ENCODE measurements at places on chromosomes 11 and 22.

DNA sequence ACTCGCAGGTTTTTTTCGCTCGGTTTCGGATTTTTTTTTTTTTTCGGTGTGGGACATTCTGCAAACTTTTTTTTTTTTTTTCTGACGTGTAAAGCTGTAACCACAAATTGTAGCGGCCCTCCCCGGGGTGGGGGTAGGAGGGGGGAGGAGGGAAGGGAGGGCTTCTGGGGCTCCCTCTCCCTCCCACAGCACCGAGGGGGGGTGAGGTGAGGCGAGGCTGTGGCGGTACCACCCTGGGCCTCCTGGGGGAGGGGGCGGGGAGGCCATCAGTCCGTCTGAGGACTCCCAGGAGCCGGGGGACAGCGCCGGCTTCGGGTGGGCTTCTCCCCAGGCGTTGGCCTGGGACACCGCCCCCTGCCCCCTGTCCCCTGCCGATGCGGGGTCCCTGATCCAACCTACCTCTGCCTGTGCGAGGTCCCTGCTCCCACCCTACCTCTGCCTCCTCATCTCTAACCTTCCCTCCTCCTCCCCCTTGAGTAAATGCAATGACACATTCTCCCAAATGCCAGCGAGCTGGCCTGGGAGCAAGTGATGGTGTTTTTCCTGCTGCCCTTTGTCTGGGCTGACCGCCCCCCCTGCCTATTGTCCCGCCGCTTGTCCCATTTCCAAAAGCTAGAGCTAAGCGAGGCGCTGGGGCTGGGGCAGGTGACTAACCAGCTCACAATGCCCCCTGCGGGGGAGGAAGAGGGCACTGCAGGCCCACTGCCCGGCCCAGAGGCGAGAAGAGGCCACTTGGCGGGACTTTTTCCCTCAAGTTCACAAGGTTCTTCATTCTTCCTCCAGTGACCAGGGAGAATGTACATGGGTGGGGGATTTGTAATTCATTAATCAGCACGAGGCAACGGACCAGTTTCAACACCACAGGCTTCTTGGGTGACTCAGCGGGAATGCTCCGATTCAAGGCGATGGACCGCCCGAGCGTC, 511 bp upstream of the CLCF1 start:
- no peak for DNase-seq

DNA sequence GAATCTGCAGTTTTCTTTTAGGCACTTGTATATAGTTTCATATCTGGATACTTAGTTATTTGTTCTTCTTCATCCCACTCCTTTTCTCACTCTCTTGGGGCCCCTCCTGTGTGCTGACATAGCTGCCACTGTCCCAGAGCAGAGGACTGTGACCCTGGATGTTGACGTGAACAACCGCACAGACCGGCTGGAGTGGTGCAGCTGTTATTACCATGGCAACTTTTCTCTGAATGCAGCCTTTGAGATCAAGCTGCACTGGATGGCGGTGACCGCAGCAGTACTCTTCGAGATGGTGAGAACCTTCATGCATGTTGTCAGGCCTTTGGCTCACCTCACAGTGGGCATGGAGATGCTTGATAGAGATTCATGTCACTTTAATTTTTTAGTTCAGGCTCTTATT, 50.9 kb upstream of the YWHAH start:
- DNase-seq = no peak

GRCh38 chr22:40204321-40205116, 26.8 kb downstream of the TNRC6B start:
- no peak for DNase-seq

DNA sequence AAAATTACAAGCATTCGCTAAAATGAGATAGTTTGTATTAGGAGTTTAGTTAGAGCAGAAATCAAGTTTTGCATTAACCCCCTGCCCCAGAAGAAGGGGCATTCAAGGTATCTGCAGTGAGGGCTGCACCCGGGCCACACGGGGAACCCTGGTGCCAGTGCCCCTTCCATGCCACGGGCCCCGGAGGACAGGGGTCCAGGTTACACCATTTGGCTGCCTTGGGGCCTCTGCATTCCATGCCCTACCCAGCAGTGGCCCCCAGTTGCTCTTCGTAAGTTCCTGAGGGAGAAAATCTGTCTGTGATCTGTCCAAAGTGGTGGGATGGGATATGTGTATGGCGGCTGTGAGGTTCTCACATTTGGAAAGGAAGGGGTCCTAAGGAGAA, 16.8 kb upstream of the PANX2 start:
- no peak for DNase-seq

DNA sequence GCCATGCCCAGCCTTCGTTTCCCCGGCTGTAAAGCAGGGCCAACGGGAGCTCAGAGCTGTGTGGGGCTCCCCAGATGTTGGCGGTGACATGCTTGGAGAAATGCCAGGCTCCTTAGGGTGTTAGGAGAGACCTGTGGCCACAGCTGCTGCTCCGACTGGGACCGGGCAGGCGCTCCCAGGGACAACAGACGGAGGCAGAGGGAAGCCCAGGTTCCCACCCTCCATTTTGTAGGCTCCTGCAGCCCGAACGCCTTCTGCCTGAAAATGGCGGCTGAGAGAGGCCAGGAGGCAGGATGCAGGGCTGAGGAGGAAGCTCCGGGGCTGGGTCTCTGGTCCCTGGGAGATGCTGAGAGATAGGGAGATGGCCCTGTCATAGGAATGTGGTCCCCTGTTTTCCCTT, 10.0 kb downstream of the CD6 start:
- no peak for DNase-seq

GRCh38 chr11:81420668-81421250, 1312.9 kb downstream of the FAM181B start:
- DNase-seq = no peak

GRCh38 chr22:27433585-27434190, 367.9 kb downstream of the MN1 start:
- DNase-seq = no peak

- no peak for DNase-seq
These were observed 9.5 kb downstream of the C1QTNF6 start for GRCh38 chr22:37178350-37179125.

GRCh38 chr11:76185511-76185910, 20.8 kb downstream of the WNT11 start:
- no peak for DNase-seq

DNA sequence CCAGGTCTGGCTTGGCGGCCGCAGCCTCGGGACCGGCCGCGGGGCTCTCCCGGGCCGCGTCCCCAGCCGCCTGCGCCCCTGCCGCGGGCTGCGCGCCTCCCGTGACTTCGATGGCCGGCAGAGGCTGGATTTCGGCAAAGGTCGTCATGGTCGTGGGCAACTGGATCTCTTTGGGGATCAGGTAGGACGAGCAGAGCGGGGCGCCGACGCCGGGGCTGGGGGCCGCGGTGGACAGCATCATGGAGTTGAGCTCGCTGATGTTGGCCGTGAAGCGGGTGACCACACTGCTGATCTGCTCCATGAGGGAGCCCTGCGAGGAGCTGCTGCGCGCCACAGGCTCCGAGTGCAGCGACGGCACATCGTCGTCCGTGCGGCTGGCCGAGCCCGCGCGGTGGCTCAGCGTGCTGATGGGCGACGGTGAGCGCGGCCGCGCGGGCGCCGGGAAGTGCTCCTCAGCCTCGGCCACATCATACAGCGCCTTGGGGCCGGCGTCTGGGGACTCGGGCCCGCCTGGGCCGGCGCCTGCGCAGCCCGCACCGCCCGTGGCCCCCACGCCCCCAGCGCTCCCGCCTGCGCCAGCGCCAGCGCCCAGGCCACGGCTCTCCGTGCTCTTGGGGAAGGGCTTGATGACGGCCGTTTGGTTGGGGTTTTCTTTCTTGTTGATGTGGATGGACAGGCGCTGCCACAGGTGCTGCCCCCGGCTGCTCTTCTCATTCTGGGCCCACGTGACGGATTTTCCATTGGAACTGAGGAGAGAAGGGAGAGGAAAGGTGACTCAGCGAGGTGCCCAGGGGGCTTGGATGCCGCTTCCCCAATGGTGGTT, 171.4 kb upstream of the CTSC start:
- DNase-seq = no peak

DNA sequence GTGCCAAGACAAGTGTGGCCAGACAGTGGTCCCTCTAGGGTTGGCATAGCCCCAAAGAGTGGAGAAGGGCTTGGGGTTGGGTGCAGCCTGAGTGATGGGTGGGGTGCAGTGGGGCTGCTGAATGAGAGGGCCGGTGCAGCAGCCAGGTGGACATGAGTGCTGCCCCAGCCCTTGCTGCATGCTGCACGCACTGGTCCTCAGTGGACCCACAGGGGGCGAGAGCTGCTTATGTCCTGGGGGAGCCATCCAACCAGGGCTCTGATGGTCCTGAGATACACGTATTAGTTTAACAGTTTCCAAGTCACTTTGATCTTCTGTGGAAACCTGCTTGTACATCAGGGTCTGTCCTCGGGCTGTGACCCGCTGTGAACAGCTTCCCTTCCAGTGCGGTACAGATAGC, 23.9 kb upstream of the ACR start:
- no peak for DNase-seq

GRCh38 chr22:35638410-35638809, 9.8 kb upstream of the APOL6 start:
- no peak for DNase-seq

DNA sequence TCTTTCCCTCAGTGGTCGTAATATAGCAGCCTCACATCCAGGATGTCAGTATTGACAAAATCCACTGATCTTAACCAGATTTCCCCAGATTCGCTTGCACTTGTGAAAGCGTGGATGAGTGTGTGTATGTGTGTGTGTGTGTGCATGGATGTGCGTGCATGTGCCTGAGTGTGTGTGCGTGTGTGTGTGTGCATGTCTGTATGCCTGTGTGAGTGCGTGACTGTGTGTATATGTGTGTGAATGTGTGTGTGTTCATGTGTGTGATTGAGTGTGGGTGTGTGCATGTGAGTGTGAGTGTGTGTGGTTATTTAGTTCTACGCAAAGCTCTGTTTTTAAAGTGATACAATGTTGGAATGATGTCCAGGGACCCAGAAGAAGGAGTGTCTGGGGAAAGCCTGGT, 723.2 kb downstream of the BRD1 start:
- DNase-seq = no peak

- DNase-seq = no peak
These were observed 330.2 kb upstream of the B3GAT1 start for GRCh38 chr11:134742224-134742612.

GRCh38 chr11:78187366-78188285, 800 bp downstream of the KCTD21 start:
- DNase-seq = no peak

DNA sequence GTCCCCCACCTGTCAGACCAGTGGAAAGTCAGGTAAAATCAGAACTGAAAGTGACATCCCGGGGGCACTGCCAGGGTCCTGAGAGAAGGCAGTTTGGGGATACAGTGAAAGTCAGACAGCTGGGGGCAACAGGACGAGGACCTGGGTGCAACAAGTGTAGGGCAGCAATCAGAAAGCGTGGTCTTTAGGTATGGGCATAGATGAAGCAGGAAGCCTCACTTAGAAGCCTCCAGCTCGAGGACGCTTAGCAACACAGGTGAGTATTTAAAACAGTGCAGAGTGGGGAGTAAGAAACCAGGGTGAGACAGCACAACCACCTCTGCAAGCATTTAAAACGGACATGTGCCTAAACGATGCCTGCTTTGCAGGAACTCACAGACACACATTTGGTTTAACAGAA, 64.6 kb upstream of the POU2AF1 start:
- DNase-seq = no peak

GRCh38 chr11:129620237-129621104, 195.2 kb upstream of the TMEM45B start:
- no peak for DNase-seq

DNA sequence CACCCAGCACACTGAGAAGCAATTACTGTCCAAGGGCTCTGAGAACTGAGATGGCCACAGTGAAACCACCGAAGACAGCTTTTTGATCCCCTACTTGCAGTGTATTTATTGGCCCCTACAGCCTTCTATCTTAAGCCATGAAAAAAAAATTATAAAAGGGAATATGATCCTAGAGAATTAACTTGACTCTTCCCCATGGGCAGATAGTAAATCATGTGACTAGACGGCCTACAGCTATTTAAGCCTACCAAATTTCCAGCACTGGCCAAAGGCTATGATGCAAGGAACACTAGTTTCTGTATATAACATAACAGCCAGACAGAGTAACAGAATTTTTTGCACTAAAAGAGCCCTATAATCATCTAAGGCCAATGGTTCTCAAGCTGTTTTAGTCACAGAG, 53.8 kb downstream of the KCNA4 start:
- no peak for DNase-seq

- no peak for DNase-seq
These were observed 412.6 kb downstream of the TENM4 start for GRCh38 chr11:79028225-79028624.

- DNase-seq = no peak
These were observed 161.1 kb upstream of the SNX19 start for GRCh38 chr11:131077340-131077739.

DNA sequence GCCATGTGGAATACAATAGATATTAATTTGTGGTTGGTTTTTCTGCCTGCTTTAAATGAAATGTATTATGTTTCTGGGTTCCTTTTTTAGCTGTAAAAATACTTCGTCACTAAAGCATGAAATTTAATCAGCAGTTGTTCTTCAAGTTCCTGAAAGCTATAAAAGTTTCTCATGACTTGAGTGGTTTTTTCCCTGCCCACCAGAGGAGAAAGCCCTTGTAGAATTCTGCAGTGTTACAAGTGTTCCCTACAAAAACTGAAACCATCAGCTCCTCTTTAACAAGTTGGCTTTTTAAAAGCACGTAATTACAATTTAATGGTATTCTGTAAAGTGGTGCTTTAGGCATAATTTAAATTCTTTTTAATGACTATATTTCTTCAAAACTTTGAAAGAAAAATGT, 56.2 kb downstream of the PANX1 start:
- DNase-seq = no peak

DNA sequence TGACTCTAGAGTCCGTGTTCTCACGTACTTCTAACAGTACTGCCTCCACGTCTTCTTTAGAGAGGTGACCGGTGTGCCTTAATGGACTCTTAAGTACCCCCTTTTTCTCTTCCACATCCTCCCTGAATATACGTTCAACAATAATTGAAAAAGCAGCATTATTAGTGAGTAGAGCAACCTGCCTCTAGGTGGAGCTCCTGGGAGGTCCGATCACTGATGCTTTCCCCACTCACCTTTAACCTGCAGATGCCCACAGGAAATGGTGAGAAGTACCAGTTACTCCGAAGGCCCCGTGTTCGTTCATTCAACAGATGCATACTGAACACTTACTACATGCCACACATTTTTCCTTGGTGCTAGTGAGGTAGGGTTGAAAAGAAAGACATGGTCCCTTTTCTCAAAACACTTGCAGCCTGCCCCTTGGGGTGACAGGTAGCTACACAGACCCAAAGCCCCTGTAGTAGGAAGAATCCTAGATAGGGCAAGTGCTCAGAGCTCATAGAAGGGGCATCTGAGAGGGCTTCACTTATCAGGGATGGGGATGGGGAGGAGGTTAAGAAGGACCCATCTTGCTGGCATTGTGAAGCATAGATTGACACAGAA, 72.7 kb downstream of the FEZ1 start:
- DNase-seq = no peak

- no peak for DNase-seq
These were observed 53.4 kb downstream of the P4HA3 start for GRCh38 chr11:74257959-74258553.

DNA sequence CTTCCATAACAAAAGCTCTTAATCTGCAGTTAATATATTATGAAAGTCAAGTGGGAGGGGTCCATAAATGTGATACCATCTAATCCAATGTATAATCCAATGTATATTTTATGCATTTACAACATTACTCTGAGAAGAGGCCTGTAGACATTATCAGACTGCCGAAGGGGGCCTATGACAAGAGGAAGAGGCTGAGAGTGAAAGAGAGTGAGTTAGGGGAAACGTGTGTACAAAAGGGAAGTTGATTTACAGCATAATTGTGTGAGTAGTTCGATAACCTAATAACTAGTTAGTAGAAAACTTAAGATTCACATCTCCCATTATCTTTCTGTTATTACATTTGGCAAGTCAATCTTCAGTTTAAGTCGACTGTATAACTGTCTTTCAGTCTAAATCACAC, 86.6 kb downstream of the DDX10 start:
- DNase-seq = no peak

GRCh38 chr22:32987081-32987631, 71.0 kb downstream of the SYN3 start:
- no peak for DNase-seq

All from esophagus squamous epithelium (tissue), 5 donors.